ENCODE measurements at places on chromosomes 1 and 21.
A peak's percentile ranks its signal among the peaks of the same experiment; 100 is the strongest.

DNA sequence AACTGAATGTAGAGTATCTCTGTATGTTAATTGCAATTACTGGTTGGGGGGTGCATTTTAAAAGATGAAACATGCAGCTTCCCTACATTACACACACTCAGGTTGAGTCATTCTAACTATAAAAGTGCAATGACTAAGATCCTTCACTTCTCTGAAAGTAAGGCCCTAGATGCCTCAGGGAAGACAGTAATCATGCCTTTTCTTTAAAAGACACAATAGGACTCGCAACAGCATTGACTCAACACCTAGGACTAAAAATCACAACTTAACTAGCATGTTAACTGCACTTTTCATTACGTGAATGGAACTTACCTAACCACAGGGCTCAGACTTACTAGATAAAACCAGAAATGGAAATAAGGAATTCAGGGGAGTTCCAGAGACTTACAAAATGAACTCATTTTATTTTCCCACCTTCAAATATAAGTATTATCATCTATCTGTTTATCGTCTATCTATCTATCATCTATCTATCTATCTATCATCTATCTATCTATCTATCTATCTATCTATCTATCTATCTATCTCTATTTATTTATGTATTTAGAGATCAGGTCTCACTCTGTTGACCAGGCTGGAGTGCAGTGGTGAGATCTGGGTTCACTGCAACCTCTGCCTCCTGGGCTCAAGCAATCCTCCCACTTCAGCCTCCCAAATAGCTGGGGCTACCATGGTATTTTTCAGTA lies 47.8 kb downstream of the CHML start:
- DNase-seq, result no peak

DNA sequence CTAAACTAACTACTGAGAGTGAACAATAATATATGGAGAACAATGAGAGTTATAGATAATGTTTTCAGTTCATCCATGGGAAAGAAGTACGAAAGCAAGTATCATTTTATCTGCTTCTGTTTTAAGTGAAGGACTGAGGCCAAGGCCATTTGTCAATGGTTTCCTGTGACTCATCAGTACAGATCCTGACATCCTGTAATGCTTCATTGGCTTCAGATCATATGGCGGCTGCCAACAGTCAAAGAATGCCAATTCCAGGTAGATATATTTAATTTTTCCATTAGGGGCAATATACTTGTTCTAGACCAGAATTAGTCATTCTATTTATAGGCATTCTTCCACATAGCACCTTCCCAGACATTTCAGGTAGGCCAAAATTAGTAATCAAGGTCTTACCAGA lies 97.3 kb downstream of the USH2A start:
- DNase-seq, result no peak

- DNase-seq, result no peak
Observed at GRCh38 chr1:240619906-240620621, 8.1 kb upstream of the GREM2 start.

DNA sequence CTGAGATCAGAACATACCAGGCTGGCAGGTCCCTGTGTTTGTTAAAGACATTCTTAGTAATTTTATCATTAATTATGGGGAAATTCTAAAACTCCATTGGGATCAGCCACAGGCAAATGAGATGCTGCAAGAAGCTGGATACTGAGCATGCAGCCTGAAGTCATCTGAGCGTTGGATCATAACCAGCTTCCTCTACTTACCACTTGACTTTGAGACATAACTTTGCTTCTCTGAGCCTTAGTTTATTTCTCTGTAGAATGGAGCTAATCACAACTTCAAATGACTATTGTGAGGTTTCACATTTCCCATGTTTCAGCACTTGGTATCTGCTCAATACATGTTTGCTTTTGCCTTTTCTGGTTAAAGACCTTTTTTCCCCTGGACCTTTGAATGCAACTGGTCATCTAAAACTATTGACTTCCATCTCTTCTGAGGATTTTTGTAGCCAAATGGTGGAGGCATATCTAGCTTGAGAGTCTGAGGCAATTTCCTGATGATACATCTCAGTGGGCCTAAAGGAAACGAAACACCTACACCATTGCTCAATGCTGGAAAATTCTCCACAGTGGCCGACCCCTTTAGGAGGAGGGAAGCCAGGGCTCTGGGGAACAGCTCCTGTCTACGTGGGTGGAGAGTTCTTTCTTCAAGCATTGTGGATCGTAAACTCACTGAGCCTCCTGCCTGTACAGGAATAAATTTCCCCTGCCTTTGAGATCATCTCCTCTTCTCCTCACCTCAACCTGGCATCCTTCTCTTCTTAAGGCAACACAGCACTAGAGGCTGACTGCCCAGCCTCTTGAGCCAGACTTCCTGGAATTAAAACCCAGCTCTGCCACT lies 109.1 kb upstream of the HOOK1 start:
- DNase-seq, result no peak

GRCh38 chr1:44895919-44896734 lies 53.1 kb upstream of the PTCH2 start:
- DNase-seq, result no peak

- DNase-seq, result no peak
Observed at GRCh38 chr1:233491953-233492620, 121.8 kb upstream of the KCNK1 start.

GRCh38 chr1:64678366-64678765 lies 66.5 kb upstream of the RAVER2 start:
- no peak for DNase-seq

DNA sequence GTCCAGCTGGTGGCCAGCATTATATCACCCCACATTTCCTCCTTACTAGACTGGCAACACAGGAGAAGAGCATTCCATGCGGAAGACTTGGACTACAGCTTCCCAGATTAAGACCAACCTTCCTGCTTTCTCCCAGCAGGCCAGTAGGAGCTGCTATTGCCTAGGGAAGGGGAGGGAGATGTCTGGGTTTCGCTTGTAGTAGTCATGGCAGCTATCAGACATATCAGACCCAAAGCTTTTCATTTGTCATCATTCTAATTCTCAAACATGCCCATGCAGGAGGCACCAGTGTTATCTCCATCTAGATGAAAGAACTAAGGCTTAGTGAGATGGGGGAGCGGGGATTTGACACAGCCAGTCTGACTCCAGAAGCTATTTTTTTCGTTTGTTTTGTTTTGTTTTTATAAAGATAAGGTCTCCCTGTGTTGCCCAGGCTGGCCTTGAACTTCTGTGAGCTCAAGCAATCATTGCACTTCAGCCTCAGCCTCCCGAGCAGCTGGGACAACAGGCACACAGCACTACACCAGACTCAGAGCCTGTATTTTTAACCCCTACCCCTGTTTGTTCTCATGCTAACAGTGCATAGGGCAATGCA lies 4.5 kb downstream of the PLA2G2A start:
- peak; percentile 11 for DNase-seq

- no peak for DNase-seq
Observed at GRCh38 chr1:87632232-87632631, 303.6 kb downstream of the LMO4 start.

- peak; percentile 37 for DNase-seq
Observed at GRCh38 chr1:232952514-232953499, 2.4 kb downstream of the NTPCR start.

- no peak for DNase-seq
Observed at GRCh38 chr1:215597961-215598360, 30.9 kb downstream of the KCTD3 start.

DNA sequence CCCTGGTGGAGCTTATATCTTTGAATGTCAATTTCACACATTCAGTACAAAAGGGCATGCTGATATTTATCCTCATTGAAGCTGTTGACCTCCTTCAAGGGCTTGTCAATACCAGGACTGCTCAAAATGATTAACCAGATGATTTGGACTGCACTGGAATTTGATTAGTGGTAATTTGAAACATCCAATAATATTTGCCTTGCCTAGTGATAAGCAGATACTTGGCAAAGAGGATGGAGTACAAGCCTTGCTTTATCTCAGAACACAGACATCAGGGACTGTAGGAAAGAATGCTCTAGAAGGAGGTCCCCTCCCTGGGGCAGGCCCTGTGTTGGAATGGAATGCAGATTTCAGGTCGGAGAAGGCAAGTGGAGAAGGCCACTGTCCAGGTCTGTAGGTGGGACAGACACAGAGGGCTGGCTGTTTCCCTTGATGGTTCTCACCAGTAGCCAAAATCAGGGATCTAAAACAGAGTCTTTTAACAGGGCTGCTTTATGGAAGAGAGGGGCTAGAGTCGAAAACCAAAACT lies 64.8 kb upstream of the ZNF648 start:
- no peak for DNase-seq

- DNase-seq, result no peak
Observed at GRCh38 chr21:34552360-34553098, 40.5 kb upstream of the KCNE1 start.

DNA sequence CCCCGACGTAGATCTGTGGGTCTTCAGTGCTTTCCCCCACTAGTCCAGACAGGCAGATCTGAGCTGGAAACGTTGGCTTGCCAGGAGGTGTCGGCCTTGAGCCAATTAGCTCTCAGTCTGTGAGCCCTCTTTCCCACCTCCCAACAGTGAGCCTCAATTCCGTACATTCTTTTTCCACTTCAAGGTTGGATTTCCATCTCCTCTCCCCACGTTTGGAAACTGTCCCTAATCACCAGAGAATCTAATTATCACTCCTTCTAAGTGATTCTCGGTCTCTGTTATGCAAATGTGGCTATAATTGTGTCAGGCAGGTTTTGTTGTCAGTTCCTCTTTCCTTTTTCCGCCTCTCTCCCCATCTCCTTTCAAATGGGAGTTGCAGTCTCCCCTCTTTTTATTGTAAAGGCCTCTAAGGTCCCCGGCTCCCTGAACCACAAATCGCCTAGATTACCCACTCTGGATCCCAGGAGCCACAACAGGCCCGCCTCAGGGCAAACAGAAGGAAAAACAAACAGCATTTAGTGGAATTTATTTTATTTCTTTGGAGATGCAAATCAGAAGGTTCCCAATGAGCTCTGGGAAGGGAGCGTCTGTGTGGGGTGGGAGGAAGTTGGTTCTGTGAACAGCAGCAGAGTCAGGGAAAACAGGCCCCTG lies 29.4 kb upstream of the LRRN2 start:
- no peak for DNase-seq

- DNase-seq, result no peak
Observed at GRCh38 chr1:118186026-118186425, 998 bp upstream of the SPAG17 start.

GRCh38 chr1:100178091-100178490 lies at the start of gene LRRC39:
Gene LRRC39 (minus strand): TSS chr1:100178256. CDS start chr1:100168516, 9,740 bp downstream.
- no peak for DNase-seq

GRCh38 chr1:188641566-188642211 lies 1812.9 kb downstream of the PLA2G4A start:
- DNase-seq, result no peak

DNA sequence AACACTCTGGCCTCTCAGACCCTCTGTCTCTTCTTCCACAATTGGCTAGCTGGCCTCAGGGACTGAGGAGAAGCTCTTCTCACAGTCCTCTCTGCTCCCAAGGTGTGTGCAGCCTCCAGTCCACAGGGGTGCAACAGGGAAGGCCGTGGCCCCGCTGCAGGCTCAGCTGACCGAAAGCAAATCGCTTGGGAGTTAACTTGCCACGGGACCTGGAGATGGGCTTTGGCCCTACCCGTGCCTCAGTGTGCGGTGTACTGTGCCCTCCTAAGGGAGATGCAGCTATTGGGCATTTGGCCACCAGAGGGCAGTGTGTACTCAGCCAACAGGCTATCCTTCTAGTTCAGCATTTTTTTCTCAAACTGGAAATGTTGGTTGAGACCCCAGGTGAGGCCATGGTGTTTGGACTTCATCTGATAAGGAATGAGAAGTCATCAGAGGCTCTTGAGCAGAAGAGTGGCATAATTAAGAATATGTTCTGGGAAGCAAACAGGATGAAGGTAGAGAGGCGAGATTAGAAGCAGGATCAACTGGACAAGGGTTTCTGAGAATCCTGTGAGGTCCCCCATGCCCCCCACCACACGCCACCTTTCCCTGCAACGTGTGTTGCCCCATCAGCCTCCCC lies 42.5 kb upstream of the TMEM125 start:
- DNase-seq, result peak; percentile 71

GRCh38 chr1:181015251-181015615 lies 7.4 kb downstream of the STX6 start:
- DNase-seq, result peak; percentile 73

- DNase-seq, result no peak
Observed at GRCh38 chr1:96416701-96417444, 304.7 kb upstream of the PTBP2 start.

- DNase-seq, result no peak
Observed at GRCh38 chr21:28632755-28633408, 359.8 kb downstream of the LTN1 start.

DNA sequence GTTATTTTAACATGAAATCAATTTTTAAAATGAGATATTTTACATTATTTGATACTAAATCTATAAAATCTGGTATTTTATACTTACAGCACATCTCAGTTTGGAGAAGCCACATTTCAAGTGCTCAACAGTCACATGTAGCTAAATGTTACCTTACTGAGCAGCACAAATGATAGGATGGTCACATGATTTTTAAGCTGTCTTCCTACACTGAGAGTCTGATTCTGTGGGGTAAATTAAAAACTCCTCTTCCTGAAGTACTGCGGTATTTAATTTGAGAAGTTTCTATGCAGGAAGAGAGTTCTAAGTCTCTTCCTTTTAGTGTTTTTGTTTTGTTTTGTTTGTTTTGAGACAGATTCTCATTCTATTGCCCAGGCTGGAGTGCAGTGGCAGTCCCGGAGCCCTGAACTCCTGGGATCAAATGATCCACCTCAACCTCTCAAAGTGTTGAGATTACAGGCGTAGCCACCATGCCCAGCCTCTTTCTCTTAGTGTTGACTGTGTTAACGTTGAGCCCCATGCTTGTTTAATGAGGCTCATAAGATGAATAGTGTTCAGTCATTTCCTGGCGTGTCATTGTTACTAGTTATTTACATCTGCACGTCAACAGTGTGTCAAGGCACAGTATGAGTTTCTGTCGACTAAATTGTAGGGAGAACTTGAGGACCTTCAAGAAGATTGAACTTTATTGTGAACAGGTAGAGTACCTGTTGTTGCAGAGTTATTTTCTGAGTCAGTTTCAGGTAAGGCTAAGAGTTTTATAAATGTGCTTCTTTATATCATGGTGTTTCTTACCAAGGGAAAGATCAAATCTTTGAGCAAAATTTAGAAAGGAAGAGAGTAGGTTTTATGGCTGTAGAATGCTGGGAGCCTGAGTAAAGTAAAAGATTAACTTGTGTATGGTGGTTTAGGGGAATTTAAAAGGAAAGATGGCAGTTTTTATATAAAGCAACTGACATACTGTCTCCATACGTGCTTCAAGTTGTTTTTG lies 3.3 kb downstream of the CNST start:
- no peak for DNase-seq
